Stimulated activated CD4-positive, alpha-beta T cell treated with anti-CD3 and anti-CD28 coated beads, Interleukin-12 subunit alpha, Interleukin-12 subunit beta, amount 100 ng/mL, for 24 hours (primary cell): ENCODE measurements at places on chromosomes 1 and 21.

DNA sequence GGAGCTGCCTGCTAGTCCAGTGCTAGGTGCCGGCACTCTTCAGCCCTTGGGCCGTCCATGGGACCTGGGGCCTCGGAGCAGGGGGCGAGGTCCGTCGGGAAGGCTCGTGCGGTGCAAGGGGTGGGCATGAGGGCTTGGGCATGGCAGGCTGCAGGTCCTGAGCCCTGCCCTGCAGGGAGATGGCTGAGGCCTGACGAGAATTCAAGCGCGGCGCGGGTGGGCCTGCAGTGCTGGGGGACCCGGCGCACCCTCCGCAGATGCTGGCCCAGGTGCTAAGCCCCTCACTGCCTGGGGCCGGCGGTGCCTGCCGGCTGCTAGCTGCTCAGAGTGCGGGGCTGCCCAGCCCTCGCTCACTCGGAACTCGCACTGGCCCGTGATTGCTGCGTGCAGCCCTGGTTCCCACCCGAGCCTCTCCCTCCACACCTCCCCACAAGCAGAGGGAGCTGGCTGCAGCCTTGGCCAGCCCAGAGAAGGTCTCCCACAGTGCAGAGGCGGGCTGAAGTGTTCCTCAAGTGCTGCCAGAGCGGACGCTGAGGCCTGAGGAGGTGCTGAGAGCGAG is 467.0 kb downstream of the AGBL4 start:
- DNase-seq: no peak

DNA sequence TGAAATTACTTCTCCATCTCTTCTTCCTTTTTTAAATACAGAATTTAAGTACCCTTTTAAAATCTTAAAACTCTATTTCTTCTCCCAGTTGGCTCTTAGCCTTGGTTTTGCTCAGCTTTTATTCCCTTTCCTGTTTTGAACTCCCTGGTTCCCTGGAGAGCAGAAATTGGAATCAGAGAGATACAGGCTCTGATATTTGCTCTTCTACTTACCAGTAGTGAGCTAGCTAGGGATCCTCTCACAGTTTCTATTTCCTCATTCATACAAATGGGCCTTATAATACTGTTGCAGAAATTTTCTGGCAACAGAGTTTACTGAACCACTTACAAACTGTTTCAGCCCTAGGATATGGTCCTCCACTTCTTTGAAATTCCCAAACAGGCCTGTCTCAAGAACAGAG is 606.3 kb downstream of the NUF2 start:
- no peak for DNase-seq

DNA sequence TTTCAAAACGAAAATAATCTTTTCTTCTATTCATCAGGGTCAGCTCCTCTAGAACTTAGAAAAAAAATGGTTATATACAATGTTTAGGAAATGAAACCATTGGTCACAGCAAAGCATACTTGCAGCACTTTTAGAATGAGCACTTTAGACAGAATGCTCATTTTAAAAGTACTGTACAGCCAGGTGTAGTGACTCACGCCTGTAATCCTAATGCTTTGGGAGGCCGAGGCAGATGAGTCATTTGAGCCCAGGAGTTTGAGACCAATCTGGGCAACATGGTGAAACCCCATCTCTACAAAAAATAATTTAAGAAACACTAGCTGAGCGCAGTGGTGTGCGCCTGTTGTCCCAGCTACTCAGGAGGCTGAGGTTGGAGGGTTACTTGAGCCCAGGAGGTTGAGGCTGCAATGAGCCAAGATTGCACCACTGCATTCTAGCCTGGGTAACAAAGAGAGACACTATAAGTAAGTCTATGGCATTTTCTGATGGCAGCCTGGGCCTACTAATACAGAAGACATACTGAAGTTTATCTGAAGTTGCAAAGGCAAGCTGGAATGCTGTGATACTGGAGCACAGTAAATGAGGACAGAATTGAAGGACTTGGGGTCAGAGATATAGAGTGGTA is 48.9 kb upstream of the ZNF326 start:
- no peak for DNase-seq

- DNase-seq: no peak
Observed at GRCh38 chr1:212794561-212795014, 2.9 kb downstream of the TATDN3 start.

DNA sequence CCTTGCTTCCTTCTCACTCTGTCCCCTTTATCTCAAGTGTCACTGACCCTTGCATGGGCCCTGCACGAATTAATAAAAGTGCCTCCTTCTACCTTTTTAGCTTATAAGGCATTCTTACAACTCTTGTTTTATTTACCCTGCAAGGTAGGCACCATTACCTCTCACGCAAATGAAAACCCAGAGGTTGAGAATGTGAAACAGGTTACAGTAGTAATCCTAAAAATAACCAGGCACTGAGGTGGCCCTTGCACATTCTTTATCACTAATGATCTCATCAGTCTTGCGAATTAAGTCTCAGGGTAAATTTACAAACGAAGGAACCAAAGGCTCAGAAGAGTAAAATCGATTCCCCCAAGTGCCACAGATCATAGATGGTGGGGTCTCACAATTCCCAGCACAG is 3.7 kb downstream of the GLIS1 start:
- no peak for DNase-seq

DNA sequence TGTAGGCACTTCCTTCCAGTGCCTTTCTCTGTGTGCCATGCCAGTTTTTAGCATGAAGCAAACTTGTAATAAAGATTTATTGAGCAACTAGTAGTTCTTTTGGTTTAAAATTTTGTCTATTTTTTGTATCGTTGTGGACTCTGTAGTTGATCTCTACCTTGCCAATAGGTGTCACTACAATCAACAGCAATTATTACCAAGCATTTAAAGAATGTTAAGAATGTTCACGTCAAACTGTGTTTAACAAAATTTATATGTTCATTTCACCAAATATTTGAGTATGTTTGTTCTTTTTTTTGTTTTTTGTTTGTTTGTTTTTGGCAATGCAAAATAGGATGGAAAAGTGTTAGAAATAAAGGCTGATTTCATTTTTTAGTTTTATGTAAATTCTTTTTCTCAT is 208.1 kb downstream of the PATJ start:
- no peak for DNase-seq

GRCh38 chr1:12615865-12616708 is 1.9 kb downstream of the DHRS3 start:
- no peak for DNase-seq

DNA sequence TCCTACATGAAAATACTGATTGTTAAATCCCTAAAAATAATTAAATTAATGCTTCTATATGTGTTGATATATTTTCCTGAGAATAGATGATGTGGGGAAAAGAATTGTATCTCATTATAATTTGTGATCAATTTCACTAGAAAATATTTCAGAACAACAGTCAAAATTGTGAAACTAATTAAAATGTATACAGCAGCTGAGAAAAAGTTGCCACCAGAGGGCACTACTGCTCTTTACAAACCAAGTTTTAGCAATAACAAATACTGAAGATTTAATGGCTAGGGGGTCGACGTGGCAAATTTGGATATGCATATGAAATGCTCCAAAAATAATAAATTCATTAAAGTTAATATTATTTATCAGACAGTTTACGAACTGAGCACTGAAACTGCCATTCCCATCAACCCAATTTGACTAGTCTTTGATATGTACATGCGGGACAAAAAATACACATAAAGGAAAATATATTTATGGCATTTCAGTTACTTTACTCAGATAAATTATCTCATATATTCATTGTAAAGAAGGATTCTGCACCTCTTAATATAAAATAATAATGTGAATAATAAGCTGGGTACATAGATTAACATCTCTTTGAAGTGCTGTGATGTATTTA is 96.3 kb upstream of the TMPRSS15 start:
- DNase-seq: peak; percentile 31

- DNase-seq: no peak
Observed at GRCh38 chr1:157380523-157380922, 171.8 kb downstream of the FCRL5 start.

DNA sequence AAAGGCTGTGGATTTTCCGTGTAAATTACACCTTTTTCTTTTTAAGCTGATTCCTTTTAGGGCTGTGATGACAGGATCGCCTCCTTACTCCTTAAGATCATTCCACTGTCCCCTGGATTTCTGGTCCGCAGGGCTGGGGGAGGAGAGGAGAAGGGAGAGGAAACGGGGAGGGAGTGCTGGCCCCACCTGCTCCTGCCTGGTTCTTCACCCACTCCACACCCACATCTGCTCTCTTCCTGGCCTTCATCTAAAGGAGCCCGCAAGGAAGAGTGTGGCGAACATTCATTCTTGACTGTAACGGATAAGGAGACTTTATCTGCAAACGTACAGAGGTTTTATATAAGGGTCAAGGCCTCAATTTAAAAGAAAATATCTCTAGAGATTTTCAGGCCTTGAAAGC is 242.0 kb downstream of the RHOU start:
- no peak for DNase-seq

DNA sequence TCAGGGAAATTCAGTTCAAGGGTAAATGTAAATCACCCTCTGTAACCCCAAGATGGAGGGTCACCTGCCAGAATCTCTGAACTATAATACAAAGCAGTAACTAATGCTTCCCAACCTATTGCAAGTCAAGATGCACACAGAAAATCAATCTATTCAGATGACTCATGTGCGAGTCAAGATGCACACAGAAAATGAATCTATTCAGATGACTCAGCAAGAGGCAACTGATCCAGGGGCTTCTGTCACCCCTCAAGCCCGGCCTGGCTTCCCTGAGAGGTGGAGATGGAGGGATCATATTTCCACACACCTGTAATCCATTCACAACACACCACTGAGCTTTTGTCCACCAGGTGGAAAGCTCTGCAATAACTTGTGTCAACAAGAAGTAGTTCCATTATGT is 17.4 kb upstream of the HIVEP3 start:
- no peak for DNase-seq

GRCh38 chr1:156303241-156303640 is 4.1 kb upstream of the VHLL start:
- no peak for DNase-seq

DNA sequence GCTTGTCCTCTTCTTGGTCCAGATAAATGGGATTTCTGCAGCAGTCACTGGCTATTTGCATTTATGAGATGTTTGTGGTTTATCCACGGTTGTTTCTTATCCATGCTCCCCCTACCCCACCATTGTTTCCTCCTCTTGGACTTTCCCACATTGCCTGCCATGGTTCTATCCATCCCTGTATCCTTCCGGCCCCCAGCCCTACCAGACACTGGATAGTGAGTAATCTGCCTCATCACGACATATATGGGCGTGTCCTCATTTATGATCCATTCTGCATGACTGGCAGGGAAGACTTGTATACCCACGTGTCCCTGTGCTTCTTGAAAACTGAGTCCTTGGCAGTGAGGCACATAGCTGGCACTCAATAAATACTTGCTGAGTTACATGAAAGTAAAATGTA is 40.1 kb downstream of the CACNA1S start:
- DNase-seq: no peak

DNA sequence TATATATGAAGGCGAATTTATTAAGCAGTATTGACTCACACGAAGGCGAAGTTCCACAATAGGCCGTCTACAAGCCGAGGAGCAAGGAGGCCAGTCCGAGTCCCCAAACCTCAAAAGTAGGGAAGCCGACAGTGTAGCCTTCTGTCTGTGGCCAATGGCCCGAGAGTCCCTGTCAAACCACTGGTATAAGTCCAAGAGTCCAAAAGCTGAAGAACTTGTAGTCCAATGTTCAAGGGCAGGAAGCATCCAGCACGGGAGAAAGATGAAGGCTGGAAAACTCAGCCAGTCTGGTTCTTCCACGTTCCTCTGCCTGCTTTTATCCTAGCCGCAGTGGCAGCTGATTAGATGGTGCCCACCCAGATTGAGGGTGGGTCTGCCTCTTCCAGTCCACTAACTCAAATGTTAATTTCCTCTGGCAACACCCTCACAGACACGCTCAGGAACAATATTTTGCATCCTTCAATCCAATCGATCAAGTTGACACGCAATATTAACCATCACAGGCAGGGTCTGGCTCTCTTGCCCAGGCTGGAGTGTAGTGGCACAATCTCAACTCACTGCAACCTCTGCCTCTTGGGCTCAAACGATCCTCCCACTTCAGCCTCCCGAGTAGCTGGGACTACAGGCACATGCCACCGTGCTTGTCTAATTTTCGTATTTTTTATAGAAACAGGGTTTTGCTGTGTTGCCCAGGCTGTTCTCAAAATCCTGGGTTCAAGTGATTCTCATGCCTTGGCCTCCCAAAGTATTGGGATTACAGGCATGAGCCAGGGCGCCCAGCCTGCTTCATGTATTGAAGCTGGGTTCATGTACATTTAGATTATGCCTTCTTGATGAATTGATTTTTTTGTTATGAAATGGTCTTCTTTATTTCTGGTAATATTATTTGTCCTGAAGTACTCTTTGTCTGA is 85.3 kb downstream of the DHRS3 start:
- DNase-seq: no peak

- DNase-seq: no peak
Observed at GRCh38 chr1:5796028-5796427, 196.2 kb downstream of the NPHP4 start.

GRCh38 chr1:40944841-40945430 is 34.6 kb upstream of the CTPS1 start:
- DNase-seq: no peak

GRCh38 chr1:63268876-63269275 is 53.5 kb upstream of the FOXD3 start:
- DNase-seq: no peak

- DNase-seq: no peak
Observed at GRCh38 chr1:76147917-76148316, 73.4 kb downstream of the ST6GALNAC3 start.

DNA sequence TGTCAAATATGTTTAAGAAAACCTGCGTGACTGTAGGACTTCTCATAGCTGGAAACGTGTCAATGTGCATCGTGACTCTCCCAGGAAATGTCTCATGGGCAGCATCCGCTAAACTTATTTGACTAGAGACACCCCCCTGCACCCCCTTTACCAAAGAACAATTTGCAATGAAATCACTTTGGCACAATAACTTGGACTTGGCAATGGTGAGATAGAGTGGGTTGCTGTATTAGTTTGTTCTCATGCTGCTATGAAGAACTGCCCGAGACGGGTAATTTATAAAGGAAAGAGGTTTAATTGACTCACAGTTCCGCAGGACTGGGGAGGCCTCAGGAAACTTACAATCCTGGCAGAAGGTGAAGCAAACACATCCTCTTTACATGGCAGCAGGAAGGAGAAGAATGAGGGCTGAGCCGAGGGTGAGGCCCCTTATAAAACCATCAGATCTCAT is 13.8 kb downstream of the CLDN14 start:
- DNase-seq: no peak
